ENCODE measurements at places on chromosomes 1 and 21.

DNA sequence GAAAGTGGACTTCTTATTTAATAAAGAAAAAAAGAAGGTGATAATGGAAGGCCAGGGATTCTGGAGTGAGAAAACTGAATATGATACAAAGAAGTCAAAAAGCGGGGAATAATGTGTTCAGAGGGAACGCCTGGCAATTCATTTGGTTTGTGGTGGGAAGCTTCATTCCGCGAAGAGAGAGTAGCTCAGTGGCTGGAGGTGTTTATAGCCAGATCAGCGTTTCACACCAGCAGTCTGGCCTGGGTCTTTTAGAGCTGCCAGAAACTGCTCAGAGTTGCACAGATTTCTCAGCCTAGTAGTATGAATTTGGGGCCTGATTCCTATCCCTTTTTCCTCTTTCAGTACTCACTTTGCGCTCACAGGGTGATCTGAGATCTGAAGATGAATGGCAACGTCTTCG is 67.8 kb upstream of the IPO9 start:
- DNase-seq, result no peak

DNA sequence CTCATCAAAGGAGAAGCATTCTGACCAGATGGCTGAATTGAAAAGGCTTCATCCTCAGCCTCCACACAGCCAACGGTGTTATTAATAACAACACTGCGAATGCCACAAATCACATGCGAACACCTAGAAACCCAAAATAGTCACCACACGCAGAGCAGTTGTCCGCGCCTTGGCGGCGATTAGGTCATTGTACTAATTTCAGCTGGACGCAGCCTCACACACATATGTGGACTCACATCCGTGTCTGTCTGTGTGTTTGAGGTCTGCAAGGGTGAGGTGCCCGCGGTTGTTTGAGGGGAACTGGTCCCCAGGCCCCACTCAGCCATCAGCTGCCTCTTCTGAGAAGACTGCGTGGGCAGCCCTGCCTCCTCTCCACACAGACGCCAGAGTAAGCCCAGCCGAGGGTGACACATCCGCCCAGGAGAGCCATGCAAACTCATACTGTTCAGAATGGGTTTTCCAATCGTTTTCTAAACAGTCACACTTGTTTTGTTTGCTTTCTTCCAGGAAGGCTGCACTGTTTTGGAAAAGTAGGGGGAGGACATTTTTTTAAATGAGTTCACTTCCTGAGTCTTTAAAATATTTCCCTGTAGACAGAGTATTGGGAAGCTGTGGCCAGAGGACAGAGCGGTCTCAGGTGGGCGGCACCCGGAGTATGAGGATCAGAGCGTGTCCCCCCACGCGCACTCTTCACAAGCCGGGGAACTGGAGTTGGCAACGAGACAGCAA is 53.4 kb downstream of the TOMM20 start:
- DNase-seq, result peak; percentile 75

DNA sequence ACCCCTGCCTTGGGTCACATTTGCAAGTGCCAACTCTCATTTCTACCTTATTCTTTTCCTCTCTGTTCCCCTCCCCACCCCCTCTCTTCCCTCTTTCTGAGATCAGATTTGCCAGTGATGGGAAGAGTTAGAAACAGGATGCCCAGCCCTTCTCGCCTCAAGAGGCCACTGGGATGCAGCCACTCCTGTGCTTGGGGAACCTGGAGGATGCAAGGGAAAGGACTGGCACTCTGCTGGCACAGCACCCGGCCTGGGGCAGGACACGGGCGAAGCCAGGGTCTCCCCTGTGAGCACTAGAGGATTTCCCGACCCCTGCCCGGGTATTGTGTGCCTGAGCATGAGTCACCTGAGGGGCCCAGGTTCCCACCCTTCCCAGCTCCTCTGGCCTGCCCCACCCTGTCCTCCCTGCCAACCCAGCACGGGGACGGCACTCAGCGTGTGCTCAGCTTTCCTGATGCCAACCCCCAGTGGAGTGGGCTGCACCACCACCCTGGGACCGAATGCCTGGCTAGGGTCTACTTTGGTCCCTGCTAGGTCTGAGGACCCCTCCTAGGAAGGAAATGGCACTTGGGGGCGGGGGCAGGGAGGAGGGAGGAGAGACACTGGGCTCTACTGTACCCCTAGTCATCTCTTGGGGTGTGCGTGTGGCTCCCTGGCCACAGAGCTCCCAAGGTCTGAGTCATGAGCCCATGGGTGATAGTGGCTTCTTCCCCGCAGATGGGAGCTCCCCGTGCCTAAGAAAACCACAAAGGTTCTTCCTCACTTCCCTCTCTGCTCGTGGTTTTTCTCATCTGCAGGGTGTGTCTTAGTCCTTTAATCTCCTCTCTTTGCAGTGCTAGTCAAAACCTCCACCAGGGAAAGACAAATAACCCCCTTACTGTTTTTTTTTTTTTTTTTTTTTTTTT is 12.4 kb downstream of the LMNA start:
- DNase-seq, result peak; percentile 58

DNA sequence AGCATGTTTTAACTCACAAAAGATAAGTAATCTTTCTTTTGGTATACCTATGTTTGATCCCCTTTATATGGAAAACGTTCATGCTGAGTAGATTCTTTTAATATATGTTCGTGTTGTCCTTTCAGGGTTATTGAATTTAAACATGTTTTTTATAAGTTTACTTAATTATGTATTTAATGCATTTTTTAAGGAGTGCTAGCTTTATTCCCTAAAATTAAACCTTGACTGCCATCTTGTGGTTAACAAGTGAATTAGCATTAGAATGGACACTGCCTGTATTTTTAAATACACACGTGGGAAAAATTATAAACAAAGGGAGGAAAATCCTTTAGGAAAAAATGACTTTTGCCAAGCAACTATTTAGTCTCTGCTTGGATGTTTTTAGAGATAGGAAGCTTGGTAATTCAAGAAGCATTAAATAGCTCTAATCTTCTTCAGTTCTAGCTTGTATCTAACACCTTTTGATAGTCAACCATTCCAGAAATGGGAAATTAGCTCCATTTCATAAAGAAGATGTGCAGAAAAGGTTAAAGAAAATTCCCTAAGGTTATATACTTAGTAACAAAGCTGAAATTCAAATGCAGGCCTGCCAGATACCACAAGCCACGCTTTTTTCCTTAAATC is 43.0 kb downstream of the UBE2U start:
- DNase-seq, result peak; percentile 36

- no peak for DNase-seq
Measured at GRCh38 chr1:243213045-243213787, 41.9 kb downstream of the CEP170 start.

GRCh38 chr1:42922687-42923366 is 35.8 kb downstream of the SLC2A1 start:
- peak; percentile 85 for DNase-seq

- DNase-seq, result peak; percentile 64
Measured at GRCh38 chr1:35120458-35121133, 41.4 kb downstream of the ZMYM1 start.

DNA sequence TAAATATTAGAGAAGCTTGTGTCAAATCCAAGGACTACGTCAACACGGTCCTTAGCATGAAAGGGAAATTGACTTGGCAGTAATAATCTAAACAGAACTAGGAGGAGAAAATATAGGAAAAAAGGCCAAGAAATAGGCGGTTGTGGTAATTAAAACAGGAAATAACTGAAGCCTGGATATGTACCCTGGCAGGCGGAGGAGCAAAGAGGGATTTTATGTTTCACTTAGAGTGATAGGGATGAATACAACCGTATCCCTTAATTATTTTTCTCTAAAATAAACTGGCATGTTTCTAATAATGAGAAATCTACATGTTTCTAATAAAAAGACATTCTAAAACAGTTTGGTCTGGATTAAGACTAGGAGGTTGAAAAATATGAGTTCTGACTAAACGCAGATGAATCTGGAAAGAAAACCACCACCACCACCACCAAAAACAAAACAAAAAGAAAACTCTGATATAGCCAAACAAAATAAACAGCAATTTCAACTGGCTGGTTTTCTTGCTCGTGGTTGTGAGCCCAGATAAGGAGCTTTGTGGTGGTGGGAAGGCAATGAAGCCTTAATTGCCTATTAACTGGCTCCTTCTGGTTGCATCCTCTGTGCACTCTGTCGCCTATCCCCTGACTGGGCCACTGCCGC is 334.2 kb upstream of the SNX7 start:
- no peak for DNase-seq

- no peak for DNase-seq
Measured at GRCh38 chr1:23763041-23763577, 15.1 kb upstream of the PITHD1 start.

DNA sequence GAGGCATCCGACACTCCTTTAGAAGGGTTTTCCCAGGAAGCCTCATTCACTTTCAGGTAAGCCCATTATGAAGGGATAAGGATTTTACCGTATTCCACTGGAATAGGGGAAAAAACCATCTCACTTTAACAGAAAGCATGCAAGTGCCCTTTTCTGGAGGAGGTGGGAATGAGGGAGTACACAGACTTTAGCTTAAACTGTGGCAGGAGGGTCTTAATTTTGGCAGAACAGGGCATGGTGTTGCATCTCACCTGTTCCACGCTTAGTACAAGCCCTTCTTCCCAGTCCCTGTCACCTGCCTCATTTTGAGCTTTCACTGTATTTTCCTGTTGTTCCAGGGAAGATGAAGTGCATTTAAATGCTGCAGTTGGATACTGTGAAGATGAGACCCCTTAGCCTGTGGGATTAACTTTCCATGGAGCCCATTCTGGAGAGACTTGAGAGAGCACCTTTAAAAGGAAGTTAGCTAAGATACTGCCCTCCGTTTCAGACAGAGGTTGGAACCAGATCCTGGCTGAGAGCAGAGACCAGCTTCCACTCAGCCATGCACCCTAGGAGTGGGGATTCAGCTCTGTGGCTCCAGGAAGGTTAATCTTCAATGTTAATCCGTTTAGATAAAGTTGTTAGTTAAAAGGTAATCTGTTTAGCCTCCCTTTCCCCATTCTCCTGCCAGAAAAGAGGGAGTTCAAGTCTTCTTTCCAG is 42.6 kb downstream of the PBX1 start:
- no peak for DNase-seq

DNA sequence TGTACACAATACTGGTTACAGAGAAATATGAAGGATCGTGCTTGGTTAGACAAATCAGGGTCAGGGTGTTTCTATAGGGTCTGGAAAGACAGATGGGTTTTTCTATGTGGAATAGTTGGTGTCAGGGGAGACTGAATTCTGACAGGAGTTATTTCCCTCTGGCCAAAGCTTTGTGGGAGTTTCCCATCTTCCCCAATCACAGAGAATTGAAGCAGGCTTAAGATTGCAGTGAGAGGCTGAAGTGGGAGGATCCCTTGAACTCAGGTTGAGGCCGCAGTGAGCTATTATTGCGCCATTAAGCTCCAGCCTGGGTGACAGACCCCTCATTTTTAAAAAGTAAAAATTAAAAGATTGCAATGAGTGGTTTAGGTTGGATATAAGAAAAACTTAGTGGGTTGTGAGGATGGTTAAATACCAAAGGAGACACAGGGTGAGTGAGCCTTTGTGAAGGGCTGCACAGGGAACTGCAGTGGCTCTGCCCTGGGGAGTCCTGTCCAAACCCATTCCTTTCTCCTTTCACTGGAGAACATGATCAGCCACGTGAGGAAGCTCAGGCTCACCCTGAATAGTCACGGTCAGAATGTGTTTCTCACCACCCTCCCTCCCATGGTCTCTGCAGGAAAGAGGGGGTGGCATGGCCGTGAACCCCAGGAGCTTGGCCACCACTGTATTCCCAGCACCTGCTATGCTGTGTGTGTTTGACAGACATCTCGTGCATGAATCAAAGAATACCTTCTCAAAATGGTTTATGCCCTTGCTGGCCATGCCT is 101.2 kb downstream of the INTS7 start:
- DNase-seq, result no peak

DNA sequence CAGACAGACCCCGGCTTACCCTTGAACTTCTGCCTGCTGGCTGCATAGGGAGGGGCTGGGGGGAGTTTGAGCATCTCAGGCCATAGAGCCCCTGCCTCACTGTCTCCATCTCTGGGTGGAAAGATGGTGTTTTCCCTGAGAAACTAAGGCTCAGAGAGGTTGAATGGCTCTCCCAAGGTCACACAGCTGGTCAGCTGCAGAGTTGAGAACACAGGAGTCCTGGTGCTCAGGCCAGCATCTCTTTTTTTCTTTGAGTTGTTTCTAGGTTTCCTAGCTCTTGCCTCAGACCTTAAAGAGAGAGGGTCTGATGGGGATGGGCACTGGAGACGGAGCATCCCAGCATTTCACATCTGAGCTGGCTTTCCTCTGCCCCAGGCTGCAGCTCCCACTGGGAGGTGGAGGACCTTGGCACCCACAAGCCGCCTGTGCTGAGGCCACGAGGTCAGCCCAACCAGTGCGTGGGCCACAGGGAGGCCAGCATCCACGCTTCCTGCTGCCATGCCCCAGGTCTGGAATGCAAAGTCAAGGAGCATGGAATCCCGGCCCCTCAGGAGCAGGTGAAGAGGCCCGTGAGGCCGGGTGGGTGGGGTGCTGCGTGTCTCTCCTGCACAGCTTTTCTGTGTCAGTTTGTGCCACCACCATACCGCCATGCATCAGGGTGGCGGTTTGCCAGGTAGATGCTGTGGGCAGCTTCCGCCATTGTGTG is 21.8 kb downstream of the PCSK9 start:
- DNase-seq, result peak; percentile 4

GRCh38 chr21:45997495-45998275 is 16.1 kb downstream of the COL6A1 start:
- DNase-seq, result no peak

DNA sequence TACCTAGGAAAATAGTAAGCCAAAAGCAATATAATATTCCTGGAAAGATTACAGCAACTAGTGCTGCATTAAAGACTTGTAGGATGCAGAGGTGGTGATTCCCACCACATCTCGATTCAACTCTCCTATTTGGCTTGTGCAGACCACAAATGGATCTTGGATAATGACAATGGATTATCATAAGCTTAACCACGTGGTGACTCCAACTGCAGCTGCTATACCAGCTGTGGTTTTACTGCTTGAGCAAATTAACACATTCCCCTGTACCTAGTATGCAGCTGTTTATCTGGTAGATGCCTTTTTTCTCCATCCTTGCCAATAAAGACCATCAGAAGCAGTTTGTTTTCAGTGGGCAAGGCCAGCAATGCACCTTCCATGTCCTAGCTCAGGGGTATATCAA is 542.7 kb upstream of the ADGRL4 start:
- DNase-seq, result no peak

GRCh38 chr1:177741476-177741875 is 228.4 kb downstream of the SEC16B start:
- DNase-seq, result no peak

Measured in GM13977 (cell line).